IMR-90 (cell line): ENCODE measurements at places on chromosomes 7 and 10. TPM values are rescaled to one million over a fixed set of nuclear protein-coding genes. Genes with fewer than 3 reads are reported as not detected.
A peak's percentile ranks its signal among the peaks of the same experiment; 100 is the strongest.

- no peaks in the 10 kb centered on the region for H3K27me3 ChIP-seq
- H3K36me3 ChIP-seq: no peaks in the 10 kb centered on the region
- 0 out of 2 replicates have a peak, but pooled peaks cover 3% of the 10 kb centered on the region for H3K4me1 ChIP-seq
- no peak for DNase-seq
- H3K27ac ChIP-seq: no peak overlapping the region
Observed at GRCh38 chr7:130092598-130092997, 22.3 kb downstream of the KLHDC10 start.

- no peak overlapping the region for H3K27ac ChIP-seq
- H3K36me3 ChIP-seq: no peaks in the 10 kb centered on the region
- peaks cover 3% of the 10 kb centered on the region; the same call in 1 of the 2 replicates for H3K4me1 ChIP-seq
Observed at GRCh38 chr10:78328592-78329404, 295.1 kb downstream of the RPS24 start.

GRCh38 chr10:59283456-59284091 lies 78.8 kb downstream of the FAM13C start:
- H3K27ac ChIP-seq: no peak overlapping the region
- no peak overlapping the region for H3K4me3 ChIP-seq
- no peaks in the 10 kb centered on the region for H3K4me1 ChIP-seq
- H3K36me3 ChIP-seq: no peaks in the 10 kb centered on the region

DNA sequence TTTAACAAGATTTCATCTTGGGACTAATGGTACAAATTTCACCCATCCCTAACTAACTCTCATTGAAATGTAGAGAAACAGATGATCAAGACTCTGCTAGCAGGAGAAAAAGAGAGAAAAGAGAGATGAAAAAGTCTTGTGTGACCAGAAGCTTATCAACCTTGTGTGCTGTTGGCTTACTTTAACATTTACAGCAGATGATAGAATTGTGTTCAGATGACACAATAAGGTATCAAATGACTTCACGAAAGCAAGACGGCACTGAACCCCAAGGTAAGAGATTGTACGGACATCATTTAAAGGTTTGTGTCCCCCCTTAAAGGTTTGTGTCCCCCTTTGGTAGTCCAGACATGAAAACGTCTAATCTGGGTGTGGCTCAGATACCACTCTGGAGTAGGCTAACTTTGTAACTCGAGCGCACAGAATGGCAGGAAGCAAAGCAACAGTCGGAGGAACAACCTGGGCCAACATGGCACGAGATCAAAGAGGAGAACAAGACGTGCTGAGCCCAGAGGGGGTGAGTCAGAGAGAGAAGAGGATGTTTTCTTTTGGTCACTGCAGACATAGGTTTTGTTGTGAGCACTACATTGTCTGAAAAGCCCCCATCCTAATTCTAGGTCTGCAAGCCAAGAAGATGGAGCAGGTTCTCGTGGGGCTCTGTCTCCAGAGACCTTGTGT lies 10.4 kb upstream of the LMBR1 start:
- no peaks in the 10 kb centered on the region for H3K27me3 ChIP-seq
- H3K4me1 ChIP-seq: no peaks in the 10 kb centered on the region; the same call in 1 of the 2 replicates
- DNase-seq: peak; percentile 19
- H3K36me3 ChIP-seq: no peaks in the 10 kb centered on the region

DNA sequence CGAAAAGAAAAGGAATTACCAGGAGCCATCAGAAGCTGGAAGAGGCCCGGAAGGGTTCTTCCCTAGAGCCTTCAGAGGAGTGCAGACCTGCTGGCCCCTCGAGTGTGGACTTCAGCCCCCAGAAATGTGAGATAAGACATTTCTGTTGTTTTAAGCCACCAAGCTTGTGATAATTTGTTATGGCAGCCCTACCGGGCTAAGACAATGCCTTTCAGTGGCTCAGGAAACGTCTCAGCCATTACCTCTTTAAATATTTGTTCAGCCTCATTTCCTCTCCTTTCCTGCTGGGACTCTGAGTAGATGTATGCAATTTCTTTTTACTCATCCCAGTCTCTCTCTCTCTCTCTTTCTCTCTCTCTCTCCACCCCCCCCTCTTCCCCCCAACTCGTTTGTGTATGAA lies 174.7 kb upstream of the GRB10 start:
- H3K4me3 ChIP-seq: no peak overlapping the region
- H3K27ac ChIP-seq: no peak overlapping the region
- DNase-seq: no peak
- no peaks in the 10 kb centered on the region for H3K4me1 ChIP-seq
- H3K36me3 ChIP-seq: no peaks in the 10 kb centered on the region
- H3K27me3 ChIP-seq: peaks cover 4% of the 10 kb centered on the region

DNA sequence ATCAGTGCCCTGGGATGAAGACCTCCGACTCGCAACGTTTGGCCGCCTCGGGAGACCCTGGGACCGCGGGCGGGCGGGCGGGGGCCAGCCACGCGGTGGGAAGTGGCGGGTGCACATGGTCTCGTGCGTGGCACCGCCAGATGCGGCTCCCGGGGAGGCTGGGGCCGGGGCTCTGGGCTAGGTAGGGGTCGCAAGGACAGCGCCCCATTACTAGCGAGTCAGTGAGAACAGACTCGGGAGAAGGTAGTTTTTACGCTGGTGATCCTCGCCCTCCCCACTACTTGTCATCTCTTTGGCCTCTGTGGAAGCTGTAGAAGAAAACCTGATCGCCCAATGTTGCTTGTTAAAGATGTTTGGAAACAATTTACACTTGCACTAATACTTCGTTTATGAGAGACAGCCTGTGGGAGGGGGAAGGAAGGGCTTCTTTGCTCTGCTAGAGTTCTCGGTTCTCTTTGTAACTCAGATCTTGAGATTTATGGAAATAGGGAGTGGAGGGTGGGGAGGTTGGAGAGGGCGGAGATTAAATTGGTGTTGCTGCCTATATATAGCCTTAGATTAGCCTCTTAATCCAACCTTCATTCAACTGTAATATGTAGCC lies 591 bp downstream of the BZW2 start:
- DNase-seq: no peak
- H3K36me3 ChIP-seq: no peaks in the 10 kb centered on the region
- H3K4me3 ChIP-seq: peak overlapping the region; percentile 74

Gene SPDYE8
- not detected in 2 replicates for total RNA-seq
